Foreskin keratinocyte (primary cell): ENCODE measurements at places on chromosomes 1 and 21. TPM values are rescaled to one million over a fixed set of nuclear protein-coding genes. Genes with fewer than 3 reads are reported as not detected.

DNA sequence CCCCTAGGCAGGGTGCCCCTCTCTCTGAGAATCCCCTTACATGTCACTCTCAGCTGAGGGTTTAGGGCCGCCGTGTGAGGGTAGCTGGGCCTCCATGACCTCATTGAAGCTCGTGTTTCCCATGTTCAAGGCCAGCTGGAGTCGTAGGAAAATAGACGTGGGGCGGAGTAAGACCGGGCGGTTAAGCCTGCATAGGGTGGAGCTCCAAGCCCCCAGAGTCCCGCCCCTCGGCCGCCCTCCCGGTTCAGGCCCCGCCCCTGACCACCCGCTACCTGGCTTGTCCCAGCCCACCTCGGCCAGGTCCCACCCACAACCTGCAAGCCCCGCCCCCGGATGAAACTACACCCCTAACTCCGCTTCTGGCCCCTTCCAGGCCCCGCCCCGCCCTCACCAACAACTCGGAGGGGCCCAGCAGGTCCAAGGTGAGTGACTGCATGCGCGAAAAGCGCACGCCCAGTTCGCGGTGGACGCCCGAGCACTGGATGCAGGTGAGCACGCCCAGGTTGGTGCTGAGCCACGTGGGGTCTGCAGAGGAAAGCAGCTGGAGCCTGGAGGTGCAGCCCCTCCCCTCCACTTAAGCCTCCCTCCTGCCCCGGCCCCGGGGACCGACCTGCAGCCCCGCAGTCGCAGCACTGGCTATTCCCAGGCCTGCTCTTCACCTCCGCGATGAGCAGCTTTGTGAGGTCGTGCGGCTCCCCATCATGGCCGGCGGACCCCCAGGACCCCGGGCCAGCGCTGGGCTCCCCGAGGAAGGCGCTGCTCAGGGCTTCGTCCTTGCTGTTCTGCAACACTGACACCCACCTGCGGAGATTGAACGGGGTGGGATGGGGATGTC, 12.2 kb upstream of the TCEA3 start:
- DNase-seq: no peak

GRCh38 chr1:205792481-205792881, 17.2 kb upstream of the RAB29 start:
- DNase-seq: no peak

- no peak for DNase-seq
Observed at GRCh38 chr1:75472089-75472970, 138.6 kb downstream of the SLC44A5 start.

GRCh38 chr1:21189906-21190500, 13.3 kb upstream of the EIF4G3 start:
- no peak for DNase-seq

DNA sequence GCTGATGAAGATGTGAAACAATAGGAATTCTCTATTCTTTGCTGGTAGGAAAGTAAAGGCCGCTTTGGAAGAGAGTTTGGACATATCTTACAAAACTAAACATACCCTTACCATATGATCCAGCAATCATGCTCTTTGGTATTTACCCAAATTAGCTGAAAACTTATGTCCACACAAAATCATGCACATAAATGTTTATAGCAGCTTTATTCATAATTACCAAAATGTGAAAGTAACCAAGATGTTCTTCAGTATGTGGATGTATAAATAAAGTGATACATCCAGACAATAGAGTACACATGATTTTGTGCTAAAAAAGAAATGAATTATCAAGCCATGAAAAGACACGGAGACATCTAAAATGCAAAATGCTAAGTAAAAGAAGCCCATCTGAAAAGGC, 98.7 kb upstream of the SLC35F3 start:
- DNase-seq: no peak

- no peak for DNase-seq
Observed at GRCh38 chr1:67619080-67619479, 65.9 kb upstream of the GADD45A start.

DNA sequence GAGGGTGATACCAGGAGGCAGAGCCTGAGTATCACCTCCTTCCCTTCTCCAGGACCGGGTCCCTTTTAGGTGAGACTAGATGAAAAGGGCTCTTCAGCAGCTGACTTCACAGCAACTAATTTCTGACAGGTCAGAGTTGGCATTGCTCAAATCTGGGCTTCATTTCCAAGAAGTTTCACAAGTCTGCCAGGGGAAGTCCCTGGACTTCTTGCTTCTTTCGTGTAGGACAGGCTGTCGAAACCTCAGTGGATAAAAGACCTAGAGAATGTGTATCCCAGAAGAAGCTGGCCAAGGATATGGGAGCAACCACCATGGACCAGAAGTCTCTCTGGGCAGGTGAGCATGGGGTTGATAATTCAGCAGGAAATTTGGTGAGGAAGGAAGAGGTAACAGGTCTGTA, at the start of gene CHI3L2:
CHI3L2 (plus strand) TSS at position 280 of the 400 bp plus-strand sequence; CDS start at position 297, 17 bp downstream.
- DNase-seq: no peak

GRCh38 chr1:119978018-119978505, 81.7 kb upstream of the ADAM30 start:
- no peak for DNase-seq

DNA sequence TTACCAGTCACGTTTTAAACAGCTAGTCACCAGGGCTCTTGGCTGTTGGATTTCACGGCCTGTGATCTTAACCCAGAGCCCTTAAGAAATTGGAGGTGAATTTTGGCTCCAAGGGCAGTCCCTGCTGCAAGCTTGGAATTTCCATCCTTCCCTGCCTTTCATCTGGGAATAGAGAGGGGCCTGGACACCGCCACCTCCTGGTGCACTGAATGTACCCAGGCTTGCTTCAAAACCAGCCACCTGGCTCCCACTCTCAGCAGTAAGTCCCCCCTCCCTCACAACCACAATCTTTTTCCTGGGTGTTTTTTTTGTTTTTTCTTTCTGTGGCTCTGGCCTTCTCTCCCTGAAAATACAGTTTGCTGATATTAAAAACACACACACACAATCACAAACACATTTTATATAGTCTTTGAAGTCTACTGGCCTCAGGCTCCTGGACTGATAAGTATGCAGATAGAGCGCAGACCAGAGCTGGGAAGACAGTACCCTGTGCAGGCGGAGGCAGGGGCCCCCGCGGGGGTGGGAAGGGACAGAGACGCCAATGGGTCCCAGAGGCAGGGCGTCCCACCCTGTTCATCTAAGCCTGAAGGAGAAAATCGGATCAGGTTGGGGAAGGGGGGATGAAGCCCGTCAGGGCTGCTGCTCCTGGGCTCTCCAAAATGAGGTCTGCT, 65.8 kb upstream of the IGSF21 start:
- DNase-seq: no peak

The FCGR3A gene
- total RNA-seq: not detected in 2 replicates

The GMEB1 gene
- 12.7 and 13.4 TPM in 2 replicates for total RNA-seq
